ENCODE measurements at places on chromosomes 1 and 21.
A peak's percentile ranks its signal among the peaks of the same experiment; 100 is the strongest.

DNA sequence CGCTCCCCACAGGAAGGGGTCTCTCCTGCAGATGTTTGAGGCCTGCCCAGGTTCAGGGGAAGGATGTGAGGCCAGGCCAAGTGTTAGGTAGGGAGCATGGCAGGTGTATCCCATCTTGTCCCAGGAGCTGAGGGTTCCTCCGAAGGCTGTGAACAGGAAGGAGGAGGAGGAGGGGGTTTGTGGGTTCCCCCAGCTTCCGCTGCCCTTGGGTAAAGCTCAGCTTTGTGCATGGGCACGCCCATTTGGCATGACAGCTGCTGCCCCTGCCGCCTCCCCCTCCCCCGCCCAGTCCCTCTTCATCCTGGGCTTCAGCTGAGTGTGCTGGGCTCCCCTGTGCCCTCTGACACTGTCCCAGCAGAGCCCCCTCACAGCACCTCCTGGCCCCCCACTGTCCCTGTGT is 25.5 kb downstream of the TNFRSF8 start:
- no peak for DNase-seq

DNA sequence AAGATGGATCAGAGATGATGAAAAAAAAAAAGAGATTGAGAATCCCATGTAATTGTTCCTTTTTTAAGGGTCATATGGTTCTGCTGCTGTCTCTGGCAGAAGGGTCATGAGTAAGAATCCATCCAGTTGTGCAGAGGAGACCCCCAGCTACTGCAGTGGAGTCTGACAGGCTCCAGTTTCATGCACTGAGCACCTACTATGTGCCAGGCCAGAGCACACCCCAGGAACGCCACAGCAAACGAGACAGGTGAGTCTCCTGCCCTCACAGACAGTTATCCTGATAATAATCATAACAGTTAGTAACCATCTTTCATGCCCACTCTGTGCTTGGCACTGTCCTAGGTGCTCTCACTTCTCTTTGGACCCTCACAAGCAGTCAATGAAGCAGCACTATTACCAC is 420.0 kb downstream of the MATN1 start:
- DNase-seq = no peak

GRCh38 chr1:230173187-230173975 is 106.3 kb downstream of the GALNT2 start:
- DNase-seq = no peak

GRCh38 chr1:111406321-111406768 is 21.2 kb downstream of the OVGP1 start:
- DNase-seq = peak; percentile 20

DNA sequence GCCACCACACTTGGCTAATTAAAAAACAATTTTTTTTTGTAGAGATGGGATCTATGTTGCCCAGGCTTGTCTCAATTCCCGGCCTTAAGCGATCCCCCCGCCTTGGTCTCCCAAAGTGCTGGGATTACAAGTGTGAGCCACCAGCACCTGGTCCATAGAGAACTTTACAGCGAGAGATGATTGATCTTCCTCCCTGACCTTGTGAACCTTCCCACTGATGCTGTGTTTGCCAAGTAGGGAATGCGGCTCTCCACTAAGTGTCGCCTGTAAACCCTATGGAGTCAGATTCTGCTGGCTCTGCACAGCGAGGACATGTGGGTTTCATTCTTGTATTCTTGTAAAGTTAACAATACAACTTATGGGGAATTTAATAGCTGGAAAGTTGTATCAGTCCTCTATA is 81.3 kb upstream of the LYST start:
- no peak for DNase-seq

GRCh38 chr1:46464915-46465314 is 24.7 kb upstream of the DMBX1 start:
- DNase-seq = no peak

- peak; percentile 54 for DNase-seq
These were observed 28.6 kb upstream of the IFNGR2 start for GRCh38 chr21:33374450-33375096.

- DNase-seq = no peak
These were observed 684.4 kb downstream of the PLA2G4A start for GRCh38 chr1:187513190-187513589.
